CD4-positive, alpha-beta T cell (primary cell): ENCODE measurements at places on chromosomes 13 and 19.

DNA sequence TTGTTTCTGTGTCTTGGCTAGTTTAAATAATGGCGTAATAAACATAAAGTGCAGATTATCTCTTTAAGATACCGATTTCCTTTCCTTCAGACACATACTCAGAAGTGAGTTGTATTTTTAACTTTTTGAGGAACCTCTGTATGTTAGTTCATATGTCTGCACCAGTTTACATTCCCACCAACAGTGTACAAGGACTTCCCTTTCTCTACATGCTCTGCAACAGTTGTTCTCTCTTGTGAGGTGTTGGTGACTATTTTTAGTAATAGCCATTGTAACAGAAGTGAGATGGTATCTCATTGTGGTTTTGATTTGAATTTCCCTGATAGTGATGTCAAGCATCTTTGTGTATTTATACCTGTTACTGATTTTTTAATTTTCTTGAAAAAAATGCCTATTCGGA lies 418.6 kb downstream of the UQCRFS1 start:
- H3K27ac ChIP-seq: no peak overlapping the region
- no peak for DNase-seq
- H3K27me3 ChIP-seq: peaks cover 10% of the 10 kb centered on the region
- no peaks in the 10 kb centered on the region for H3K36me3 ChIP-seq

GRCh38 chr13:41428155-41428554 lies 29.2 kb upstream of the RGCC start:
- H3K4me3 ChIP-seq: peak overlapping the region; percentile 29
- H3K27me3 ChIP-seq: peaks cover 3% of the 10 kb centered on the region
- H3K36me3 ChIP-seq: no peaks in the 10 kb centered on the region
- peaks cover 10% of the 10 kb centered on the region for H3K4me1 ChIP-seq
- peak; percentile 22 for DNase-seq

GRCh38 chr19:29812080-29812880 lies 489 bp downstream of the CCNE1 start:
- H3K27ac ChIP-seq: no peak overlapping the region
- H3K4me3 ChIP-seq: peak overlapping the region; percentile 34
- no peaks in the 10 kb centered on the region for H3K27me3 ChIP-seq
- DNase-seq: no peak
- H3K4me1 ChIP-seq: peaks cover 14% of the 10 kb centered on the region
- no peaks in the 10 kb centered on the region for H3K36me3 ChIP-seq

- H3K27ac ChIP-seq: no peak overlapping the region
- H3K27me3 ChIP-seq: no peaks in the 10 kb centered on the region
- peaks cover 12% of the 10 kb centered on the region for H3K4me1 ChIP-seq
- no peaks in the 10 kb centered on the region for H3K36me3 ChIP-seq
- DNase-seq: no peak
Measured at GRCh38 chr13:28751175-28751960, 32.6 kb upstream of the SLC46A3 start.
